ENCODE measurements at places on chromosomes 13 and 19.

- no peak for ATAC-seq
These were observed 4.6 kb downstream of the PCDH9 start for GRCh38 chr13:67225252-67226159.

GRCh38 chr13:24228852-24229458 lies 68.4 kb downstream of the SPATA13 start:
- peak; percentile 62 for ATAC-seq

DNA sequence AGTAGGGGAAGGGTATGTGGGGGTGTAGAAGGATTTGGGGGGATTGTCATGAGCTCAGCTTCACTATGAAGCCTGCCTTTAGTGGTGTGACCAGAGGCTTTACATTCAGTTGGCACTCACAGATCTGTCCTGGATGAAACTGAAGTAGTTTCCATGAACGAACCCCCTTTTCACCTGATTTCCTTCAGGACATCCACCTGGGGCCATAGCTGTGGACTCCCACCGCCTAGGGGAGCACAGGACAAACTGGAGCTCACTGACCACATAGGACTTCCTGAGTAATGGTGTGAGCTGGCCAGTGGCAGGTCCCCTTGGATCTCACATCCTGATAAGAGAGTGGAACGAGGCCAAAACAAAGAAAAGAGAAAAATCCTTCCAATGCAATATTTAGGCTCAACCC lies 54.1 kb downstream of the MRPL57 start:
- ATAC-seq: no peak

GRCh38 chr13:22903301-22903700 lies 277.5 kb upstream of the SGCG start:
- no peak for ATAC-seq

DNA sequence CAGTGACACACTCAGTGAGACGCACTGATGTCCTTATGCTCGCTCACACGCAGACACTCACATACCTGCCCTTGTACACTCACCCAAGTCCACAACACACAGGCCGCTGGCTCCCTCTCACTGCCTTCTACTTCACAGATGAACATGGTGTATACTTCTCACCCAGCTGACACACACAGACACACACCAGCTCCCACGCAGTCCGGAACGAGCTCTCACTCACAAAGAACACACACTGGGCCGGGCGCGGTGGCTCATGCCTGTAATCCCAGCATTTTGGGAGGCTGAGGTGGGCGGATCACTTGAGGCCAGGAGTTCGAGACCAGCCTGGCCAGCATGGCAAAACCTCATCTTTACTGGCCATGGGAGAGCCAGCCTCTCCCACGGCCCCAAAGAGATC lies 31.6 kb downstream of the CCL25 start:
- ATAC-seq: no peak

DNA sequence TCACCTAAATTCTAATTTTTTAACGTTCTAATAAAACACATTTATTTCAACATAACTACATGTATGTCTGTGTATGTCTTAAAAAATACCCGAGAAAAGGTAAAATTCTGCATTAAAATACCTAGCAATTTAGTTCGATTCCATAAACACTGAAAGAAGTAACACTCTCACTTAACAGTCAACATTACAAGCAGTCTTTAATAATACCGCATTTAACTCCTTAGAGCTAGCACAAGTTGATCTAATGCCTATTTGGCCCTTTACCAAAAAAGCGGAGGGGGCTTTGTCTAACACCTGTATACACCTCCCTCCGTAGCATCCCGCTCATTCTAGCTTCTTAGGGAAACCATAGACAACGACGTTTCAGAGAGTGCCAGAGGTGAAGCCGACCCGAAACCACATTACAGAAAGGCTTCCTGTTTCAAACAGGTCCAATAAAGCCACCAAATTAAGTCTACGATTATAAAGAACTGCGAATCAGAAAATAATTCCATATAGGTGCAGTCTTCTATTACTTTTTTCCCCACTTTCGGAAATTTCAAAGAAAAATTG lies 1.2 kb downstream of the SPART start:
- no peak for ATAC-seq

GRCh38 chr13:106374631-106375030 lies 160.8 kb downstream of the EFNB2 start:
- ATAC-seq: no peak

- no peak for ATAC-seq
These were observed 8.1 kb upstream of the BCL3 start for GRCh38 chr19:44740351-44740824.

DNA sequence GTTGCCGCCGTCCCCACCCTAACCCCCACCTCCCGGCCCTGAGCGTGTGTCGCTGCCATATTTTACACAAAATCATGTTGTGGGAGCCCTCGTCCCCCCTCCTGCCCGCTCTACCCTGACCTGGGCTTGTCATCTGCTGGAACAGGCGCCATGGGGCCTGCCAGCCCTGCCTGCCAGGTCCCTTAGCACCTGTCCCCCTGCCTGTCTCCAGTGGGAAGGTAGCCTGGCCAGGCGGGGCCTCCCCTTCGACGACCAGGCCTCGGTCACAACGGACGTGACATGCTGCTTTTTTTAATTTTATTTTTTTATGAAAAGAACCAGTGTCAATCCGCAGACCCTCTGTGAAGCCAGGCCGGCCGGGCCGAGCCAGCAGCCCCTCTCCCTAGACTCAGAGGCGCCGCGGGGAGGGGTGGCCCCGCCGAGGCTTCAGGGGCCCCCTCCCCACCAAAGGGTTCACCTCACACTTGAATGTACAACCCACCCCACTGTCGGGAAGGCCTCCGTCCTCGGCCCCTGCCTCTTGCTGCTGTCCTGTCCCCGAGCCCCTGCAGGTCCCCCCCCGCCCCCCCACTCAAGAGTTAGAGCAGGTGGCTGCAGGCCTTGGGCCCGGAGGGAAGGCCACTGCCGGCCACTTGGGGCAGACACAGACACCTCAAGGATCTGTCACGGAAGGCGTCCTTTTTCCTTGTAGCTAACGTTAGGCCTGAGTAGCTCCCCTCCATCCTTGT lies 6.4 kb downstream of the YIPF2 start:
- ATAC-seq: no peak

DNA sequence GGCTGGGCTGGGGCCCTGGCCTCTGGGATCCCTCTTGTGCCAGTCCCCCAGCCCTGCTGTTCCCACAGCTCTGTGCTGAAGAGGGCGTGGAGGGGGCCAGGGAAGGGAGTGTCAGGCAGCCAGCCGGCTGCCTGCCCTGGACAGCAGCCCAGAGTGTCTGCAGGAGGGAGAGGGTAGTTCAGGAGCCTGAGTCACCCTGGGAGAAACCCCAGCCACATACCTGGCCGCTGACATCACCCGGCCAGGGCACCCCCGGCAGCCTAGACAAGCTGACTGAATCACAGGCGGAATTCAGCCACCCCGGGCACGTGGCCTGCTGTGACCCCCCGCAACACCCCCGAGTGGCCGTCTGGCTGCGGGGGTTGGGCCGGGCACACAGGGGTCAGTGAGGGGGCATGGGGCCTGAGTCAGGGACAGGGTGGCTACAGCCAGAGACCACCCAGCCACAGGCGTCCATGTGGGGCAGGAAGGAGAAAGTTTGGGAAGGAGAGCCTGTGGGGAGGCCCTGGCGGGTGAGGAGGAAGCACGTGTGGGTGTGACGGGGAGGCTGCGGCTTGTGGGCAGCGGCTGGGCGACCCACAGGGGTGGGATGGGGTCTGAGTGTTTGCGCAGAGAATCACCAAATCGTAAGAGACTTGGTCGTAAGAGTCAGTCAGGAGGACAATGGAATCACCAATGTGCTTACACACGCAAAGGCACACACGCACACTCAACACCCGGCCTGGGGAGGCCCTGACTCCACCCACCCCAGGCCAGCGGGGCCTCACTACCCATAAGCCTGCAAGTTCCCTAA lies 11.9 kb upstream of the FOSB start:
- ATAC-seq: peak; percentile 87

DNA sequence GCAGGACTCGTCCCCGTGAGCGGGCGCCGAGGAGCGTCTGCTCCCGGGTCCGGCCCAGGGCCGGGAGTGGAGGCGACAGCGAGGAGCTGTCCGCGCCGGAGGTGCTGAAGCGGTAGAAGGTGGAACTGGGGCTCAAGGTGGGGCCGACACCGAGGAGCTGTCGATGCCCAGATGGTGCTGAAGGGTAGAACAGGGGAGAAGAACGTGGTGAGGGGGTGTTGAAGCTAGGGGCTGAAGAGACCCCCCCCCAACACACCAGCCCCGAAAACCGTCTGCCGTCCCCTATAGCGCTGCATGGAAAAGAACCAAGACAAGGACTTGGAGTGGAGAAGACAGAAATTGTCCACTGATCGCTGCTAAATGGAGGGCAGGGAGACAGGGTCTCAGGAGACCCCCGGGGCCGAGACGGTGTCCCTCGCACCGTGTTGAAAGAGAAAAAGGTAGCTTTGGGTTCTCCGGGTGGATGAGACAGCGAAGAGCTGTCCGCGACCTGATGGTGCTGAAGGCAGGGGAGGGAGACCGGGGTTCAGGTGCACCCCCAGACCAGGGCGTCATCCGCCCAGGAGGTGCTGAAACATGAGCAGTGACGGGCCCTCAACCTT lies 7.1 kb upstream of the PDE4C start:
- ATAC-seq: no peak

- ATAC-seq: peak; percentile 95
These were observed 135.6 kb downstream of the KLF12 start for GRCh38 chr13:73998631-73999030.

DNA sequence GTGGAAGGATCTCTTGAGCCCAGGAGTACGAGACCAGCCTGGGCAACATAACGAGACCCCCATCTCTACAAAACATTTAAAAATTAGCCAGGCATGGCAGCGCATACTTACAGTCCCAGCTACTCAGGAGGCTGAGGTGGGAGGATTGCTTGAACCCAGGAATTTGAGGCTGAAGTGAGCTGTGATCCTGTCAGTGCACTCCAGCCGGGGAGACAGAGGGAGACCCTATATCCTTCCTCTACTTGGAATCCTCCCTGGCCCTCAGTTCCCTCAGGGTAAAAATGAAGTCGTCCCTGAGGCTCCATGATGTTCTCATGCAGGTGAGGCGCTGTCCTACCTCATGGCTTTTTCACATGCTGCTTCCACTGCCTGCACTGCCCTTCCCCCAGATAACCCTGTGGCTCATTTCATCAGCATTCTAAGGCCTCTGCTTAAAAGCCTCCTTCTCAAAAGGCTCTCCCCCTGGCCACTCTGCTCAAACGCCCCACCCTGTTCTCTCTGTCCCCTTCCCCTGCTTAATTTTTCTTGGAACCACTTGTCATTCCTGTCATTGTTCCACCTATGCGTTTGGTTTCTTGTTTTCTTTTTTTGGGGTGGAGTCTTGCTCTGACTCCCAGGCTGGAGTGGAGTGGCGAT lies 19.2 kb downstream of the DNM2 start:
- no peak for ATAC-seq

- ATAC-seq: no peak
These were observed 19.8 kb downstream of the GP6 start for GRCh38 chr19:55018216-55018615.

- ATAC-seq: no peak
These were observed 204.8 kb upstream of the ZNF536 start for GRCh38 chr19:30167206-30167868.

GRCh38 chr13:95354680-95355487 lies 53.6 kb upstream of the ABCC4 start:
- no peak for ATAC-seq

- ATAC-seq: peak; percentile 75
These were observed 69.1 kb downstream of the CAB39L start for GRCh38 chr13:49374585-49375290.

DNA sequence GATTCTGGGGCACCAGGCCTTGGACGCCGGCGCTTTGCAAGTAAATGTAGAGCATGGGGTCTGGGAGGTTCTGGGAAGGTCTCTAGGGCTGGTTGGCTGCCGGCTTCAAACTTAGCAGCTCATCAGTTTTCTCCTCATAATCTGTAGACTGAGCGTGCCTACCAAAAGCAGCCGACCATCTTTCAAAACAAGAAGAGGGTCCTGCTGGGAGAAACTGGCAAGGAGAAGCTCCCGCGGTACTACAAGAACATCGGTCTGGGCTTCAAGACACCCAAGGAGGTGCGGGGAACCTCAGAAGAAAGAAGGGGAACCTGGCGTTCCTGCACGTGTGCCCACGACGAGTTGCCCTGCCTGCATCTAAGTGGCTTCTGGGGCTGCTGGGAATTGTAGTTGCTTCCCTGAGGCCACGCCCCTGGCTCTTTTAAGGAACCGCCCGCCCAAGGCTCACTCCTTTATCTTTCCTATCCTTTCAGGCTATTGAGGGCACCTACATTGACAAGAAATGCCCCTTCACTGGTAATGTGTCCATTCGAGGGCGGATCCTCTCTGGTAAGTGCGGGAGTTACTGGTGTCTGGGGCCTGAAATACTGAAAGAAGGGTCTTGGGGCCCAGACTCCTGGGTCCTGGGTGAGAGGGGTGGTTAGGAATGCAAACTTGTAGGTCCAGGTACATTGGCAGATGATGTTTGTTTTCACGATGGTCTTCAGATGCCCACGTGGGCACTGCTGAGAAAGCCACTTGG lies 984 bp downstream of the RPS11 start:
- ATAC-seq: no peak
